ENCODE measurements at places on chromosomes 3 and 15.
A peak's percentile ranks its signal among the peaks of the same experiment; 100 is the strongest.

- DNase-seq = no peak
Measured at GRCh38 chr3:47890126-47890827, 87.3 kb downstream of the DHX30 start.

DNA sequence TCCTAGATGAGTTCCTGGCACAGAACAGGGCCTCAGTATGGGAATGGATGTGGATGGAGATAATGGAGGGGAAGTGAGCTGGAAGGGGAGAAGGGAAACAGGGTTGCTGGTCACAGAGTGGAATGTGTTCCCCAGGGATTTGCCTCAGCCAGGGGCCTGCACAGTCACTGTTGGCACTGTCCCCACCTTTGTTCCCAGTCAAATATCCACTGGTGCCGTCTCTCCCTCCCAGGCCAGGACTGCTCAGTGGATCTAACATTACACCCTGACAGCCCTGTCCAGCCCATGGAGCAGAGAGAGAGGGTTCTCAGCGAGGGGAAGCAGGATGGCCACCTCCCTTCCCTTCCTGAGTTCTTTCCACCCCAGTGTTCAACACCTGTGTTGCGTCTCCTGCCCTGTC is 1.5 kb upstream of the PPP1R2 start:
- no peak for DNase-seq

DNA sequence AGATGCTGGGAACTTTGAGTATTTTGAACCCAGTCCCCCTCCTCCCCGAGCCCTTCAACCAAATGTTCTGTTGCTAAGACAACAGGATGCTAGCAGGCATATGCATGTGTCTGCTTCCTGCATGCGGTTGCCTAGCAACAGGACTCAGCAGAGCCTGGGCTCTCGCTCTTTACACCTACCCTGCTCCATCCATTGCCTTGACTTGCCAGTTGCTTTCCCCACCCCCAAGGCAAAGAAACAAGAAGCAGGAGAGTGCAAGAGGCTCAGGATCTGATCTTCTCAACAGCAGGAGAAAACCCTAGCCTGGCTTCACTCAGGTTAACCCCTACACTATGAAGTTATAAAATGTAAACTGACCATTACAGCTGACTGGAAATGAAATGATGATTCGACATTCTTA is 393.0 kb downstream of the IGSF11 start:
- peak; percentile 83 for DNase-seq

DNA sequence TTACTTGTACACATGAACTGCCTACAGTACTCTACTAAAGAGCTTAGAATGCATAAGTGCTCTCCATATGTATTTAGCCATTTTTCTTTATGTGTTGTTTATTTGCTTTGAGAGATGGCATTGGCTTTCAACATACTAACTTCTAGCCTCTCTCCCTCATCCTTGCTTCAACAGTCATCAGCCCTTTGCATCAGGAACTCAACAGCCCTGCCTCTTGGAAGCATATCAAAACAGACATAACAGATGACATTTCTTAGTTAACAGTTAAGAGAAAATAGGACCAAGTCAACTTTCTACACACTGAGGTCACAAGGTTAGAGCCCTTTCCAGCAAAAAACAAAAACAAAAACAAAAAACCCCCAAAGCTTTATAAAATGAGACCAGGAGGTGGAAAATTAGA is 145.6 kb downstream of the TCF12 start:
- DNase-seq = no peak

GRCh38 chr3:125221831-125222230 is 9.3 kb upstream of the SLC12A8 start:
- no peak for DNase-seq

DNA sequence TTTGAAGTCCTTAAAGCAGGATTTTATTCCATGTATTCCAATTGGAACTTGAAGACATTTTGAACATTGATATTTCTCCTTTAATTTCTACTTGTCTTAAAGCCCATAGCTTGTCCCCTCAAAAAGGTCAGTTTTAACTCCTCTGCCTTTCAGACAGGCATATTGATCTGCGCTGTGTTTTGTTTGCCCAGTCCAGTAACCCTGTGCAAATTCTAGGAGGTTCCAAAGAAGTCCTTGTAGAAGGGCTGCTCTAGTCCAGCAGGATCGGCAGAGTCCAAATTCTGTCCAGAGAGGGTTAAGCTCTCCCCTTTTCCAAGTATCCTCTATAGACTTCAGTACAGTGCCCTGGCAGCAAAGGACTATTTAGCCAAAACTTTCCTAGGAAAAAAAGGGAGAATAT is 105.6 kb upstream of the MANF start:
- DNase-seq = no peak

GRCh38 chr3:18372786-18373405 is 52.2 kb downstream of the SATB1 start:
- DNase-seq = no peak

DNA sequence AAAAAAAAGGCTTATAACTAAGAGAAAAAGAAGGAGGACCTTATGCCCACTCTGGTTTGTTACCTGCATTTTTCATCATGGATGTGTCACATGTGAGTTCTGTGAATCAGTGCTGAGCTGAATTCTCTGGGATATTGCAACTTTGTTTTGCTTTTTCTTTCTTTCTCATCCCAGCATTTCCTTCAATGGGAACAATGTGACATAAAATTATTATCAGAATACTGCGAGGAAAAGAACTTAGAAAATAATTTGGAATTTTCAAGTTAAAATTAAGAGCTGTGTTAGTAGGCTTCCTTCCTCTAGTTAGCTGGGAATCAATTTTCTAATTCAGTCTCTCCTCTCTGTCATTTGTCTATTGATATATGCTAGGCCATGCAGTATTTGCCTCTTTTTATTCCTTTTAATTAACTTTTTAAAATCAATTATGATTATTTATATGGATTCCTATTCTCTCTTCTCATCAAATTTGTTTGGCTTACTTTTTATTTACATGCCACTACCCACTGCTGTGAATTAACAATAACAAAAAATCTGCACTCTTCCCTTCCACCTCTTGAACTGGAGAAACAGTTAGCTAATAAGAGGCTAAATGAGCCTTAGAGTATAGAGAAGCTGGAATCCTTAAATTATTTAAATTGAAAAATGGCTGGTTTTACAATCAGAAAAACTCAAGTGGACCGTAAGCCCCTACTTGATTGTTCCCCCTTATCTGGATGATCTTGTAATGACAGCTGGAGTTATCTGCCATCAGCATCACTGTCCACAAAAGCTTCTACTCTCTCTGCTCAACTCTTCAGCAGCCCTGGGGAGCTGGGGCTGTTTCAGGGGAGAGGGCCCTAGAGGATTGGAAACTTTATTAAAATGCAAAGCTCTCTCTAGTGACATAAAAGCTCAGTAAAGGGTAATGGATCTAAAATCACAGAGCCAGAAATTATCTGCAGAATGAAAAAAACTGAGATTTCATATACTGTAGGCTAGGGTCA is 95.3 kb upstream of the SOX2 start:
- no peak for DNase-seq

DNA sequence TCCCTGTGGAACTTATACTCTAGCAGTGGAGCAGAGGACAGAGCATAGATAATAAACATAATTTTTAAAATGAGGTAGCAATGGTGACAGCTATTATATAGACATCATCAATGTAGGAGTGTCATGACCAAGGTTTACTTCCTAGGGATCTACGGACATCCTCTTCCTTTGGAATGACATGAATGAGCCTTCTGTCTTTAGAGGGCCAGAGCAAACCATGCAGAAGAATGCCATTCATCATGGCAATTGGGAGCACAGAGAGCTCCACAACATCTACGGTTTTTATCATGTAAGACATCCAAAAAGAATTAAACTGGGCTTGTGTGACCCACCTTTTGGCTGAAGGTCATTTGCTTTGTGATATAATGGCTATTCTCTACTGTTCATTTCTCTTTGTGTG is 30.1 kb upstream of the CAPN3 start:
- DNase-seq = no peak

GRCh38 chr15:71187078-71187477 is 71.8 kb downstream of the THSD4 start:
- no peak for DNase-seq

- no peak for DNase-seq
Measured at GRCh38 chr15:83207660-83208366, at the start of gene HDGFL3. HDGFL3 (minus strand) TSS chr15:83207823; CDS start chr15:83207414, 409 bp downstream.

DNA sequence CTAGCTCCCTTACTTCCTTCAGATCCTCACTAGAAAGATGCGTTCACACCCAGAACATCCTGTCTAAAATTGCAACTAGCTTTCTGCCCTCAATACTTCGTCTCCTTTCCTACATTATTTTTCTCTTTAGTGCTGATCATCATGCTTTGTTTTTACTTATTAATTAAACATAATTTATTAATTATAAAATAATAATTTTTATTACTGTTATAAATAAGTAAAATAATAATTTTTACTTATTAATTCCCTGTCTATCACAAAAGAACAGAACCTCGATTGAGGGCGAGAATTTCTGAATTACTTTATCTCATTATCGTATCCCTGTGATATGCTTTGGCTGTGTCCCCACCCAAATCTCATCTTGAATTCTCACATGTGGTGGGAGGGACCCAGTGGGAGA is 41.3 kb downstream of the GOLIM4 start:
- no peak for DNase-seq

DNA sequence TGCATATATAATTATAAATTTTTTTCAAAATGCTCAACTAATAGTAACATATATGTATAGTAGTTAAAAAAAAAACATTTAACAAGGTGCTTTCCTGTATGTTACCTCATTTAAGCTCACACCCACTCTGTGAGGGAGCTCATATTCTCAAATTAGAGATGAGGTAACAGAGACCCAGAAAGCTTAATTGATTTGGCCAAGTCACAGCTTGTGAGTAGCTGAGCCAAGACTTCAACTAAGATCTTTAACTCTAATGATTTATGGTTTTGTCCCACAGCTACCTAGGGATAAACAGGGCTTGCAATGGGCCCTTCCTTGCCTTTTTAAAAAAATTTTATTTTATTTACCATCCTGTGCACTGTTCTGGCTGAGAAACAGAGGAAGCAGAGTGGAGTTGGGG is 230.0 kb upstream of the GOLIM4 start:
- DNase-seq = no peak

DNA sequence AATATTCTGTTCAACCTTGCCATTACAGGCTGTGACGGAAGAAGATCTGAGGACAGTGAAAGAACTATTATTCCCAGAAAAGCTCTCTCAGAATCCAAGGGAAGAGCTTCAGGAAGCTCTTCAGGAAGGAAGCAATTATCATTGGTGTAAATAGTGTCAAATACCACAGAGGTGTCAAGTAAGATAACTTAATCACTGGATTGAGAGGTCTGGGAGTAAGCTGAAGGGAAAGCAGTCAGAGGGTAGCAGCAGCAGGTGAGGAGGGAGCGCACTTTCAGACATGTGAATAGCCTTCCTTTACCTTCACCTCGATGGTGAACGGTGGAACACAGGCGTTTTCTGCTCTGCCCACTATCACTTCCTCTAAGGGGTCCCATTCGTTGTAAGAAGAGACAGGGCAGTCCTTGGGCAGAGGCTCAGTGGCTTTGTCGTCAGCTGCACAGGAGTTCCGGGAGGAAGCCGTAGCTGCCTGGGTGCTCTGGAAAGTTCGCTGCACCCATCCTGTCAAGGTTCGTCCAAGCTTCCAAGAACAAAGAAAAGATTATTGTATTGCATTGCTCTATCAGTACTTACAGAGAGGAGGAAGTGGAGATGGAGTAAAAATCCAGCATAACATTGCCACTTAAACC is 1.9 kb downstream of the GATM start:
- DNase-seq = no peak

DNA sequence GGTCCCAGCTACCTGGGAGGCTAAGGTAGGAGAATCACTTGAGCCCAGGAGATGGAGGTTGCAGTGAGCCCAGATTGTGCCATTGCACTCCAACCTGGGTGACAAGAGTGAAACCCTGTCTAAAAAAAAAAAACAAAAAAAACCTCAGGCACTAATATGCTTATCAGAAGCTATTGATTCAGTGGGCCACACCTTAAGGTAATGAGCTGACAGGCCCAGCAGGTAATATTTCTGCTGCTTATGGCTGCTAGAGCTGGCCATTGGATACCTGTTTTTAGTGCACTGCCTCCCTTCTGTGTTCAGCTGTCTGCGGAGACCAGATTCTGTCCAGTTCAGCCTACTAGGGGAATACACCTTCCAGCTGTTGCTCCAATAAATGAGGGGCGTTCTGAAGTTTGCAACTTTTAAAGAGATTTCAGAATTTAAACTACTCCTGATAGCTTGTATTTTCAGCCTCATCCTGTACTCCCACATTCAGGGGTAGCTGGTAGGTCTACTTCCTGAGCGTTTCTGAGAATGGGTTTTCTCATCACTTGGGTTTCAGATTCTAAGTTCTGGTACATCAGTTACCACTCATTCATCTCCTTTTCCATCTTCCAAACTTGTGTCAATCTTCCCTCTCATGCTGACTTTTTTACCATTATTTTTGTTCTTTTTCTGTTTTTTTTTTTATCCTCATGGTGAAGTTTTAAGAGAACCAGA is 69.0 kb downstream of the ATP11B start:
- no peak for DNase-seq

DNA sequence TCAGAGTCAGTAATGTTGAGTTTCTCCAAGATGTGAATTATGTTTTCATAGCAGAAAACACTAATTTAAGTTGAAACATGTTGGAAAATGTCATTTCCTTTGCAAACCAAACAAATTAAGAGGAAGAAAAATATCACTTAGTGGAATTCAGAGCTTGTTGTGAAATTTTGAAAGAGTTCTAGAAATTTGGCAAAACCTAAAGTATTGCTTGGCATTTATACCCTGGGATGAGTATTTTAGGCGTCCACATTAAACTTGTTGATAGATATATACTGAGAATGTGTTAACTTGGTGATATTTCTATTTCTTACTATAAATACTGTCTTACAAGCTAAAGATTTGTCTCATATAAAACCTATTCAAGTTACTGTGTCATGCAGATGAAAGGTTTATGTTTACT is 335.2 kb downstream of the NSUN3 start:
- DNase-seq = no peak

DNA sequence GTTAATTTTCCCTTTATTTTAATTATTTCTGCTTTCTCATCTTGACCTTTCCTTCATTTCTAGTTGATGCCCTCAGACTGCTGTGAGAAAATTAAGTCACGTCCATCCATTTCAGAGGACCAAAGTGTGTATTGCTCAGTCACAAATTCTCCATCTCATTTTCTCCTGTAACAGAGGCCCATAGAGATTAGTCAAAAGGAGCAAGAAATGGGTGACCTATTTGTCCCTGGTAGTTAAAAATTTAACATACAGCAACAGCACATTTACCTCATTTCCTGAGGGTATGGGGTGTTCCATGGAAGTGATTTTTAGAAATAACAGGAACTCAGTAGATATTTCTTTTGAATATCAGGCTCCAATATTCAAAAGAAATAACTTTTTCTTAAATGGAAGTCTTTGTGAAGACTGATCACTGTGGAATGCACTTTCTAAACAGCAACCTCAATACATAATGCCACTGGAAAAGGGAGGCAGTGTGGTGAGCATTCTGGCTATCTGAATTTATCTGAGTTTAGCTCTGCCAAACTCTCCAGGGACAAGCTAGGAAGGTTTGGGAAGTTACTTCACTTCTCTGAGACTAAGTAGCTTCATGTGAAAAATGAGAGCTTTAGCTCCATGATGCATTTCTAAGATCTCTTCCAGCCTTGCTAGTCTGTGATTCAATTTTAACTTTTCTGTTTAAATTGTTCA is 808.2 kb downstream of the SQOR start:
- DNase-seq = no peak

Data from iPS DF 19.7 (cell line).